ENCODE measurements at places on chromosomes 5 and 9. TPM values are rescaled to one million over a fixed set of nuclear protein-coding genes. Genes with fewer than 3 reads are reported as not detected.

CDH12 gene
- not detected for total RNA-seq

PCDHB16 gene
- total RNA-seq = not detected

SH3PXD2B gene
- 0.33 TPM for total RNA-seq

AK1 gene
- total RNA-seq = 62.3 TPM

DNA sequence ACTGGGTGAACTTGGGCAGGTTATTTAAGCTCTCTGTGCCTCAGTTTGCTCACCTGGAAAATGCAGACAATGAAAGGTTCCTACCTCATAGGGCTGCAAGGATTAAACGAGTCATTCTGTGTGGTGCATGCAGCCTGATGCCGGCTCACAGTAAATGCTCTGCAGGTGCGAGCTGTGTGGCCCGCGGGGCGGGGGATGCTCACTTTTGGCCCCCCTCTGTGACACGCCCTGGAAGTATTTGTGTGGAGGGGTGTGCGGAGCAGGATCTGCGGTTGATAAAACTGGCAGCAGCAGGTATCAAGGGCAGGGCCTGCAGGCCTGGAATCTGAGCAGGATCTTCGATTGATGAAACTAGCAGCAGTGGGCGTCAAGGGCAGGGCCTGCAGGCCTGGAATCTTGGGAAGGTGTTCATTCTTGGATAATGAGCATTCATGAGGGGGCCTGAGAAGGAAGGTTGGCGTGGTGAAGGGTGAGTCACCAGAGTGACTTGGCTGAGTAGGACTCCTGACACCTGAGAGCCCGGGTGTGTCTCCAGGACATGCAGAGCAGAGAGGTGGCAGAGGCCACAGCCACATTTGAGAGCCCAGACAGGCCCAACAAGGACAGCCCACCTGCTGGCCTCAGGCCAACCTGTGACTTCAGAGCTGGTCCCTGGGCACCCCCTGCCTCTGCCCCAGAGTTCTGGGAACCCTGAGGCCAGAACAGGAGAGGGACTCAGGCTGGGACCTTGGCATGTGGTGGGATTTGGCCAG is 11.9 kb downstream of the UNC5A start:
- no peak overlapping the region for H3K4me3 ChIP-seq
- H3K36me3 ChIP-seq = no peaks in the 10 kb centered on the region
- peaks cover 28% of the 10 kb centered on the region for H3K27me3 ChIP-seq
- DNase-seq = no peak
- no peak overlapping the region for H3K27ac ChIP-seq

- peaks cover 5% of the 10 kb centered on the region for H3K4me1 ChIP-seq
- H3K27ac ChIP-seq = no peak overlapping the region
- no peaks in the 10 kb centered on the region for H3K36me3 ChIP-seq
- no peaks in the 10 kb centered on the region for H3K27me3 ChIP-seq
- no peak overlapping the region for H3K4me3 ChIP-seq
Observed at GRCh38 chr5:178058321-178059012, 54.9 kb upstream of the N4BP3 start.

DNA sequence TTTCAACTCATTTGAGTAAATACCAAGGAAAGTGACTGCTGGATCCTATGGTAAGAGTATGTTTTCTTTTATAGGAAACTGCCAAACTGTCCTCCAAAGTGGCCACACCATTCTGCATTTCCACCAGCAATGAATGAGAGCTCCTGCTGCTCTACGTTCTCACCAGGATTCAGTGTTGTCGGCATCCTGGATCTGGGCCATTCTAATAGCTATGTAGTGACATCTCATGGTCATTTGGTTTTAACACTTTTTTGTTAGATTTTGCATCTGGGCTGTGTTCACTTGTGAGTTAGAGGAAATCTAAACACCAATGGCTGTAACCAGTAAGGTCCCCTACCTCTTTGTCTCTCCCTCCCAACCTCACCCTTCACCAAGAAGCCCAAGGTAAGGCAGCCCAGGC is 115.9 kb downstream of the ATPSCKMT start:
- H3K36me3 ChIP-seq = no peaks in the 10 kb centered on the region
- no peaks in the 10 kb centered on the region for H3K27me3 ChIP-seq
- no peak overlapping the region for H3K27ac ChIP-seq
- H3K4me1 ChIP-seq = no peaks in the 10 kb centered on the region
- H3K4me3 ChIP-seq = no peak overlapping the region

DNA sequence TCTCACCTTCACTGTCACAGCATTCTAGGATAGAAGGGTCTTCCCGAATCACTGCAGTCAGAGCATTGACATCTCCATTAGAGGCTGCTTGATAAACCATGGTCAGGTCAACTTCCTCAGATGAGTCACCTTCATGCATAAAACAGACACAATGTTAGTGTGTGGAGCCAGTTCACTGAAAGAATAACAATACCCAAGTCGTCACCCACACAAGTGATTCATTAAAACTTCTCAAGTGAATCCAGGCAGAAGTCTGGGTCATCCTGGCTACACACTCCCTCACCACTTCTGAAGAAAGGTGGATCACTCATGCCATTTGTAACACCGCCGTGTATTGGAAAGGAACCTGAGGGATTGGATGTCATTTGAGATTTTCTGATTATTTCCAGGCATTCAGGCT is 49.6 kb downstream of the ANKRD55 start:
- no peaks in the 10 kb centered on the region for H3K36me3 ChIP-seq
- H3K4me3 ChIP-seq = no peak overlapping the region
- DNase-seq = no peak
- H3K27ac ChIP-seq = no peak overlapping the region
- H3K4me1 ChIP-seq = no peaks in the 10 kb centered on the region

DNA sequence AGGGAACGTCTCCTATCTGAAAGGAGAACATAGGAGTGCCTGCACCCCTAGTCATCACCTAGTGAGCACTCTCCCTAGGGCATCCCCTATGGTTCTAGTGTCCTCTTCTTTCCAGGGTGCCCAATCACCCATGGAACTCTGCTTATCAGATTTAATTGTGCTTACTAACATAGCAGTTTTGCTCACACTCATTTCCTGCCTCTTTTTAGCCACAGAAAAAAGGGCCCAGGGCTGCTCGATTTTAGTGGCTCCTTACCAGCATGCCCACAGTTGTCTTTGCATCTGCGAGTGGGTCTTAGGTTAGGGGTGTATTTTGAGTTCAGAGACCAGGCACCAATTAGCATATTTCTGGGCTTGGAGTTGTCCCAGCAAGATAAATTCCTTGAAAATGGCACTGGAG is 1110.2 kb downstream of the TAF11L14 start:
- peak; percentile 15 for DNase-seq
- H3K27ac ChIP-seq = peak overlapping the region; percentile 97
- H3K4me3 ChIP-seq = peak overlapping the region; percentile 89

DNA sequence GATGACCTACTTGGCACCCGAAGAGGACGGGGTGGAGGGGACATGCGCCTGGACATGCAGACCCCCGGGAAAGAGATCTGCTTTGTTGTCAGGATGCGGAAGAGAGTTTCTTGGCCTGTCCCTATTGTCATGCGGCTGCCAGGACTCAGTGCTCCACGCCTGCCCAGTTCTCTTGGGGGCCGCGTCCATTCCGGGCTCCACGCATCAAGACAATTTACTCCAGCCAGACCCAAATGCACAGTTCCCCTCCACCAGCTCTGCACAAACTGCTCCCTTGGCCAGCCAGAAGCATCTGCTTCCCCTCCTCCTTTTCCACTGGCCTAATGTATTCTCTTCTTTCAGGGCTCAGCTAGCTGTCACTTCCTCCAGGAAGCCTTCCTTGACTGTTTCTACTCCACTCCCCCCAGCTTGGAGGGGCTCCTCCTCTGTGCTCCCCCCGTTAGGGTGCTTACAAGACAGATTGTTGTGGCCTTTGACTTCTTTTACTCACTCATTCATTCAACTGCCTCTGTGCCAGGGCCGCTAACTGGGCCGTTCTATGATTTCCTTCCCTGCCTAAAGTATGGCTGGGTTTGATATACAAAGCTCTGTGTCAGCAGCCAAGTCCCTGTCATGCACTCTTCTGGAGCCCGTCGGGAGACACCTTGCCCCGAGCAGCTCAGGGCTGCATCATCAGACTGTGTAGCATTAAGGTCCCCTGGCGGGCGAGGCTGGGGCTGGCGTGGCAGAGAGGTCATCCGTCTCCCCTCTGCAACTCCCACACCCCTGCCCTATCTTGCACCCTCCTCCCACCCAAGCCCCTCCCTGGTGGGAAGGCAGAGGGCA is 6.6 kb downstream of the FIBCD1 start:
- H3K36me3 ChIP-seq = no peaks in the 10 kb centered on the region
- no peak for DNase-seq
- peaks cover 43% of the 10 kb centered on the region for H3K27me3 ChIP-seq

- H3K27me3 ChIP-seq = no peaks in the 10 kb centered on the region
- no peak for DNase-seq
- no peak overlapping the region for H3K27ac ChIP-seq
- no peaks in the 10 kb centered on the region for H3K36me3 ChIP-seq
- no peak overlapping the region for H3K4me3 ChIP-seq
- no peaks in the 10 kb centered on the region for H3K4me1 ChIP-seq
Observed at GRCh38 chr9:116039312-116039711, 114.3 kb upstream of the PAPPA start.

GRCh38 chr5:15021266-15022046 is 149.9 kb upstream of the ANKH start:
- peaks cover 15% of the 10 kb centered on the region for H3K27me3 ChIP-seq
- no peaks in the 10 kb centered on the region for H3K36me3 ChIP-seq
- H3K4me1 ChIP-seq = no peaks in the 10 kb centered on the region
- no peak overlapping the region for H3K4me3 ChIP-seq
- no peak overlapping the region for H3K27ac ChIP-seq

DNA sequence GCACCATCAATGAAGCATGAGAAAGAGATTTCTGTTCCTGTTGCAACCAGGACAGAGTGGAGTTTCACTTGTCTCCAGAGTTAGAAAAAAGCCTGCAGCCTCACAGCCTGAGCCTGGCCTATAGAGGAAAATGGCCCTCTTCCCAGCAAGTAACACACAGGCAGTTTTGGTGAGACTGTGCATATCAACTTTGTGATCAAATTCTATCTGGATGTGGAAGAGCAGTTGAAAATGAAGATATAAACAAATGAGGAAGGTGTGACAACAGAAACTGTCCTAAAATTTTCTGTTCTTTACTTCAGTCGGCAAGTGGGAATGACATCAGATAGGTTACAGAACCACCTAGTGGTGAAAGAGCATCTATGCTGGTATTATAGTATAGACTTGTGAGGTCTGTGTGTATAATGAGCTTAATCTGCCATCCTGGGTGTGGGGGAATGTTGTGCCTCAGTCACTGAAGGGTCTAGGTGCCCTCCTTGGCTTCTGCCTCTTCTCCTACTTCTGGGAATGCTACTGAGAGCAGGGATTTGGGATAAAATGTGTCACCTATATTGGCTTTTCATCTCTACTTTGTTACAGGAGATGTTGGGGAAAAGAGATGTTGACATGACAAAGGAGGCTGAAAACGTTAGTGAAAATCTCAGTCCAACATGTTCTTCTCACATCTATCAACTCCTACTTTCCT is 28.2 kb downstream of the YIPF5 start:
- H3K27ac ChIP-seq = no peak overlapping the region
- H3K4me1 ChIP-seq = peaks cover 4% of the 10 kb centered on the region
- H3K4me3 ChIP-seq = no peak overlapping the region
- H3K36me3 ChIP-seq = no peaks in the 10 kb centered on the region

GRCh38 chr9:32991897-32992594 is 9.4 kb downstream of the APTX start:
- no peak overlapping the region for H3K4me3 ChIP-seq
- H3K4me1 ChIP-seq = peaks cover 12% of the 10 kb centered on the region
- no peak overlapping the region for H3K27ac ChIP-seq
- no peaks in the 10 kb centered on the region for H3K27me3 ChIP-seq
- no peak for DNase-seq
- peaks cover 43% of the 10 kb centered on the region for H3K36me3 ChIP-seq

DNA sequence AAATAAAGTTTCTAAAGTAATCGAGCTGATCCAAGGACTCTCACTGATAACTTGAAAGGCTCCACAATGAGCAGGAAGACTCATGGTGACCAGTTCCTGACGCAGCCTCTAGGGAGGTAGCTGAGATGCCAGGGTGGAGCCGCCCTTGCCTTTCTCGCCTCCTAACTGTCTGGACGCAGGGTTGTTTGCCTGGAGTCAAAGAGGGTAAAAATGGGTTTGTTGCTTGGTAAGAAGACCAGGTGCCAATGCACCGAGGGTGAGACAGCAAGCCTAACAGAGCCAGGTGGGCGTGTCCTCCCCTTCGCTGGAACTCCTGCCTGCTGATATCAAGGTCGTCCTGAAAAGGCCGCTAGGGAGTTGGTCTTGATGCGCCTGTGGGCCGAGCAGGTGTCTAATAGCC is 48.6 kb upstream of the FCN1 start:
- H3K27me3 ChIP-seq = no peaks in the 10 kb centered on the region
- no peak for DNase-seq
- no peaks in the 10 kb centered on the region for H3K4me1 ChIP-seq
- no peaks in the 10 kb centered on the region for H3K36me3 ChIP-seq
- H3K4me3 ChIP-seq = no peak overlapping the region

- H3K27ac ChIP-seq = peak overlapping the region; percentile 76
- H3K27me3 ChIP-seq = no peaks in the 10 kb centered on the region
- peak; percentile 55 for DNase-seq
- H3K36me3 ChIP-seq = peaks cover 6% of the 10 kb centered on the region
Observed at GRCh38 chr9:134025606-134026541, 593 bp downstream of the BRD3OS start.

- peaks cover 15% of the 10 kb centered on the region for H3K36me3 ChIP-seq
- peaks cover 32% of the 10 kb centered on the region for H3K4me1 ChIP-seq
- H3K27me3 ChIP-seq = peaks cover 6% of the 10 kb centered on the region
Observed at GRCh38 chr5:40841068-40841805, at the start of gene CARD6. Gene CARD6, plus strand, starts transcription at chr5:40841367. Its CDS starts 16 bp downstream, at chr5:40841383.

DNA sequence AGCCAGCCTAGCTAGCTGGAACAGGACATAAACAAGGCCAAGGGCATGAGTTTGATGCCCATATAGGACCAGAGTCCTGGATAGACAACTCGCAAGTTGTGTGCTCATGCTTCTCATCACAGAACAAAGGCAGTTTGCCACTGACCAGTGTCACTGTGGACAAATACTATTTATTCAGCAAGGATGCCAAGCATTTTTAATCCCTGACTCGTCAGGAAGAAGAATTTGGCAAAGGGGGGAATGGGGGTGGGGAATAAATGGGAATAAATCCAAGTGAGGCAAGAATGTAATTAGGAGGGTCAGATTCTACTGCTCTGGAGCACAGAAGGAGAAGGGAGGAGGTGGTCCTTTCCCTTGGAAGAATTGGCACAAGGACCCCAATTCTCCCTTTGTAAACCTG is 46.8 kb upstream of the ANKRD55 start:
- DNase-seq = no peak
- no peak overlapping the region for H3K4me3 ChIP-seq
- no peaks in the 10 kb centered on the region for H3K27me3 ChIP-seq
- H3K4me1 ChIP-seq = no peaks in the 10 kb centered on the region
- H3K36me3 ChIP-seq = no peaks in the 10 kb centered on the region
- no peak overlapping the region for H3K27ac ChIP-seq

GRCh38 chr5:147455822-147456450 is 53.9 kb downstream of the DPYSL3 start:
- DNase-seq = no peak
- peaks cover 8% of the 10 kb centered on the region for H3K4me1 ChIP-seq
- H3K36me3 ChIP-seq = no peaks in the 10 kb centered on the region
- no peak overlapping the region for H3K27ac ChIP-seq

GRCh38 chr9:137638680-137639079 is 19.9 kb downstream of the EHMT1 start:
- peak overlapping the region; percentile 93 for H3K27ac ChIP-seq
- peak overlapping the region; percentile 76 for H3K4me3 ChIP-seq
- peaks cover 45% of the 10 kb centered on the region for H3K4me1 ChIP-seq
- no peaks in the 10 kb centered on the region for H3K27me3 ChIP-seq
- peaks cover 20% of the 10 kb centered on the region for H3K36me3 ChIP-seq
